ENCODE measurements at places on chromosomes 3 and 15.
A peak's percentile ranks its signal among the peaks of the same experiment; 100 is the strongest.

GRCh38 chr15:95429345-95429744 is 901.2 kb upstream of the NR2F2 start:
- no peak overlapping the region for H3K4me3 ChIP-seq
- no peak overlapping the region for H3K27ac ChIP-seq
- no peaks in the 10 kb centered on the region for H3K4me1 ChIP-seq
- no peaks in the 10 kb centered on the region for H3K36me3 ChIP-seq
- H3K27me3 ChIP-seq = no peaks in the 10 kb centered on the region

DNA sequence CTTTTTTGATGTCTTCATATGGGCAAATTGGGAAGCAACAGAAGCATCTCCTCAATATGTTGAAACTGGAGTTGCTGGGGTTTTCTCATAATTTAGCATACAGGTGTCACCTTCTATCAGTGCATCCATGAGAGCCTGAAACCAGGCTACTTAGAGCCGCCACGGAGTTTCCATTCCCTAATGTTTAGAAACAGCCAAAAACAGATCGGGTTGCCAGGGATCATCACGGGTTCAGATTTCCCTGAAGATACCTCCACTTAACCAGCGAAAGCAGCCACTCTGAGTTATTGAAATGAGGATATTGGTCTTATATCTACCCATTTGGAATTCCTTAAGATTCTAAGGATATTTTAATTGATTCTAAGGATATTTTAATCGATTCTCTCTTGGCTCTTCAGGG is 14.5 kb downstream of the TERB2 start:
- H3K4me1 ChIP-seq = no peaks in the 10 kb centered on the region
- H3K36me3 ChIP-seq = no peaks in the 10 kb centered on the region
- H3K4me3 ChIP-seq = no peak overlapping the region
- no peak for DNase-seq

- H3K4me3 ChIP-seq = no peak overlapping the region
- no peaks in the 10 kb centered on the region for H3K4me1 ChIP-seq
- no peaks in the 10 kb centered on the region for H3K36me3 ChIP-seq
- H3K27ac ChIP-seq = no peak overlapping the region
These were observed 229.2 kb upstream of the LRTM1 start for GRCh38 chr3:55156851-55157650.

- no peaks in the 10 kb centered on the region for H3K4me1 ChIP-seq
- no peak overlapping the region for H3K4me3 ChIP-seq
These were observed 47.4 kb downstream of the ISG20 start for GRCh38 chr15:88686166-88686565.

GRCh38 chr3:111547631-111548030 is 5.6 kb downstream of the CD96 start:
- DNase-seq = no peak
- no peak overlapping the region for H3K27ac ChIP-seq
- no peak overlapping the region for H3K4me3 ChIP-seq
- no peaks in the 10 kb centered on the region for H3K36me3 ChIP-seq

DNA sequence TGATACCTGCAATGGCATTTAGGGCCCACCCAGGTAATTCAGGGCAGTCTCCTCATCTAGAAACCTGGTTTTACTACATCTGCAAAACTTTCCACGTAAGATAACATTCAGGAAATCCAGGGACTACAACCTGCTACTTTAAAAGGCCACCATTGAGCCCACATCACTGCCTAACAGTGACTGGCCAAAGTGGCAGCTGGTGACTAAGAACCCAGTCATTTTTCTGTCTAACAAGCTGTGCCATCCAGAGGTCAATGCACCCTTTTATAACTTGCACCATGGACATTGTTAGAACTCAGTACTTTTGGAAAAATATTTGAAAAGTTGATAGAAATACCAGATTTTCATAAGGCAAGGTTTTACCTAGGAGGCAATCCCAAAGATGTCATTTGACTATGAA is 492.4 kb downstream of the OTOL1 start:
- no peak for DNase-seq
- no peak overlapping the region for H3K4me3 ChIP-seq
- no peaks in the 10 kb centered on the region for H3K4me1 ChIP-seq
- no peak overlapping the region for H3K27ac ChIP-seq
- no peaks in the 10 kb centered on the region for H3K27me3 ChIP-seq

- no peak for DNase-seq
- no peak overlapping the region for H3K27ac ChIP-seq
- H3K27me3 ChIP-seq = no peaks in the 10 kb centered on the region
- no peaks in the 10 kb centered on the region for H3K4me1 ChIP-seq
These were observed 161.0 kb downstream of the TCF12 start for GRCh38 chr15:57079446-57079845.

DNA sequence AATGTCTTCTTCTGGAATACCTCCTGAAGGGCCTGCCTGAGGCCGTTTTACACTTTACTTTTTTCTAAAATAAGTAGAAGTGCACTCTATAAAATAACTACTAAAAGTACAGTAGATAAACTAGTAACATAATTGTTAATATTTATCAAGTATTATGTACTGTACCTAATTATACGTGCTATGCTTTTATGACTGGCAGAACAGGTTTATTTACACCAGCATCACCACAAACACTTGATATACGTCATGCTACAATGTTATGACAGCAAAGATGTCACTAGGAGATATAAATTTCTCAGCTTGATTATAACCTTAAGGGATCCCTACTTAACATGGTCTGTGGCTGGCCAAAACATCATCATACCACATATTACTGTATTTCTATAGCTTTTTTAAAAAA is 29.4 kb downstream of the DLG1 start:
- no peaks in the 10 kb centered on the region for H3K27me3 ChIP-seq
- H3K4me3 ChIP-seq = no peak overlapping the region
- H3K4me1 ChIP-seq = no peaks in the 10 kb centered on the region
- no peak for DNase-seq
- H3K36me3 ChIP-seq = no peaks in the 10 kb centered on the region

DNA sequence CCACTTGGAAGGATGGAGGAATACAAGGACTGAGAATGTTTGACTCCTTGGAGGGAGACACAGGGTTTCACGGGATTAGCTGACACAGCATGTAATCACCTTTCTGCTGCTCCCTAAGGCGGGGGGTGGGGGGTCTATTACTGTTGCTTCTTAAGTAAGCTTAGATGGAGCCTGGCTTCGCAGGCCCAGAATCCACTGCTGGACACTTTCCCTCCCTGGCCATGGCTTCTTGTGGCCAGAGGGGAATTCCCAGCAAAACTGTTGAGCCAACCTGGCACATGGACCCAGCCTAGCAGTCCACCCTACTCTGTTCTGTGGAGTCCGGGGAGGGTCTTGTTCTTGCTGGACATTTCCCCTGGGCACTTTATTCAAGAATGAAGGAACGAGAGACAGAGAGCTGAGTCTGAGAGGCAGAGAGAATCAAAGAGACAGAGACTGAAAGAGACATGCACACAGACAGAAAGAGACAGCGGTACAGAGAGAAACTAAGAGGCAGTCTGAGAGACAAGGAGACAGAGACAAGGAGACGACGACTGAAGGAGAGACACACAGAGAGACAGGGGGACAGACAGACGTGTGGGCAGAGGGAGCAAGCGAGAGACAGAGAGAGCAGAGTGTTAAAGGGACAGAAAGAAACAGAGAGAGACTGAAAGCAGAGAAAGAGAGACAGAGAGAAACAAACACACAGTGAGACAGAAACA is 55.6 kb upstream of the DLG1 start:
- H3K27me3 ChIP-seq = no peaks in the 10 kb centered on the region
- H3K27ac ChIP-seq = peak overlapping the region; percentile 33
- H3K36me3 ChIP-seq = no peaks in the 10 kb centered on the region
- no peak overlapping the region for H3K4me3 ChIP-seq

GRCh38 chr3:123724306-123724705 is 139.5 kb upstream of the HACD2 start:
- no peaks in the 10 kb centered on the region for H3K27me3 ChIP-seq
- no peak for DNase-seq
- H3K4me3 ChIP-seq = no peak overlapping the region
- no peaks in the 10 kb centered on the region for H3K4me1 ChIP-seq
- no peak overlapping the region for H3K27ac ChIP-seq
- H3K36me3 ChIP-seq = no peaks in the 10 kb centered on the region

GRCh38 chr3:113590983-113591382 is 58.6 kb downstream of the SIDT1 start:
- H3K27me3 ChIP-seq = no peaks in the 10 kb centered on the region
- no peak overlapping the region for H3K4me3 ChIP-seq
- H3K4me1 ChIP-seq = no peaks in the 10 kb centered on the region
- no peak for DNase-seq

Measured in breast epithelium (tissue), 4 donors.